ENCODE measurements at places on chromosomes 7 and 10. TPM values are rescaled to one million over a fixed set of nuclear protein-coding genes. Genes with fewer than 3 reads are reported as not detected.

EMX2 gene
- total RNA-seq = not detected

TRIM50 gene
- total RNA-seq = not detected

TMEM72 gene
- total RNA-seq = not detected

ANKRD22 gene
- total RNA-seq = not detected

ASAH2B gene
- total RNA-seq = 4.9 TPM

CYP2C8 gene
- total RNA-seq = not detected

MACC1 gene
- total RNA-seq = 0.24 TPM

STEAP1 gene
- total RNA-seq = 30.1 TPM

AMZ1 gene
- total RNA-seq = under 0.01 TPM

CDCA7L gene
- 27.5 TPM for total RNA-seq

TFAM gene
- 18.4 TPM for total RNA-seq

LRRTM3 gene
- total RNA-seq = not detected

WIPF3 gene
- total RNA-seq = not detected

CALML3 gene
- not detected for total RNA-seq

TRIM74 gene
- total RNA-seq = not detected

SLC13A4 gene
- not detected for total RNA-seq

GJD4 gene
- total RNA-seq = not detected

CRYGN gene
- not detected for total RNA-seq

CLRN3 gene
- total RNA-seq = not detected

SPDYE2B gene
- not detected for total RNA-seq

ARMS2 gene
- not detected for total RNA-seq

CPVL gene
- total RNA-seq = 1.7 TPM

SPDYE2 gene
- not detected for total RNA-seq

CRTAC1 gene
- total RNA-seq = not detected

ZSCAN21 gene
- total RNA-seq = 12.5 TPM

SHH gene
- total RNA-seq = 0.52 TPM

ADIRF gene
- total RNA-seq = 24.5 TPM

PAX4 gene
- not detected for total RNA-seq

SERPINE1 gene
- 3,652 TPM for total RNA-seq

TEX47 gene
- total RNA-seq = not detected

ANKRD2 gene
- total RNA-seq = 2.5 TPM

CPN1 gene
- total RNA-seq = not detected

STAG3 gene
- total RNA-seq = 0.16 TPM

FEZF1 gene
- not detected for total RNA-seq

OR6V1 gene
- total RNA-seq = not detected

GBX1 gene
- total RNA-seq = not detected

ZYX gene
- 206 TPM for total RNA-seq

TCTN3 gene
- 29.5 TPM for total RNA-seq

NME8 gene
- not detected for total RNA-seq

TFR2 gene
- total RNA-seq = 0.64 TPM

GNG11 gene
- 76.7 TPM for total RNA-seq

HACD1 gene
- 7.8 TPM for total RNA-seq

FAM237B gene
- total RNA-seq = not detected

UBE2D1 gene
- total RNA-seq = 24.6 TPM

PRSS37 gene
- total RNA-seq = not detected

SLC25A13 gene
- total RNA-seq = 16.0 TPM

LRRD1 gene
- total RNA-seq = 0.56 TPM

CPA2 gene
- total RNA-seq = not detected

SLC26A5 gene
- total RNA-seq = not detected

PTPRN2 gene
- total RNA-seq = 0.78 TPM

SUN3 gene
- total RNA-seq = not detected

CNNM2 gene
- total RNA-seq = 13.0 TPM

SEMA3D gene
- total RNA-seq = 1.6 TPM
